Activated CD4-positive, alpha-beta memory T cell treated with anti-CD3 and anti-CD28 coated beads, Interleukin-2, amount 10 ng/mL, durations not matched to agents 7 days and 5 days (primary cell): ENCODE measurements at places on chromosomes 7 and 10. TPM values are rescaled to one million over a fixed set of nuclear protein-coding genes. Genes with fewer than 3 reads are reported as not detected.

DNA sequence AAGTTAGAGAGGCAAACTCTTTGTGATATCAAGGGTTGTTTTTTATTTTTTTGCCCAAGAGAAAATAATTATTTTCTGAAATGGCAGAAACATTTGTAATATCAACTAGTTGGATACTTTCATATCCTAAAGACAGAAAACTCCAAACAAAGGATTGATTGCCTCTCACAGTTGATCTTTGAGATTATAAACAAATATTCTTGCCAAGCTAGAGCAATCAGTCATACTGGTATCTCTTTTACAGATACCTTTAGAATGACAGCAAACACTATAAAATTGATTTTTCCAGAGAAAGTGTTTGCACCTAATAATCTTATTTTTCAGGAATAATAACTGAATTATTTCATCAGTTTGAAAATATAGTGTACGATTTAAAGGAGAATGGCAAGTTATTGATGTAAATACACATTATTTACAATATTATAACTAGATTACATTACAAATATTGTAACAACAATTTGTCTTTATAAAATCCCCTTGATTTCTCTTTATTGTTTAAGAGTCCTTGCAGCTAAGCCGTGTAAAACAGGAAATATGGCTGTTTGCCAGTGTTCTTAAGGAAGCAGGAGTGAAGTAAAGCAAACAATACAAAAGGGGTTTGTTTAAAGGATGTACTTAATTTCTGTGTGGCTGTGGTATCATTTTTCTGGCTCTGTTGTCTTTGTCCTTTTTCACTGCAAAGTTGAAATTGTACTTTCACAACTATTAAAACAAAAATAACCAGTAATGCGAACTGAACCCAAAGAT, 58.4 kb downstream of the MAPK8 start:
- H3K4me3 ChIP-seq: no peak overlapping the region
- no peaks in the 10 kb centered on the region for H3K36me3 ChIP-seq
- peaks cover 5% of the 10 kb centered on the region for H3K4me1 ChIP-seq
- no peaks in the 10 kb centered on the region for H3K27me3 ChIP-seq
- DNase-seq: no peak
- H3K27ac ChIP-seq: no peak overlapping the region

GRCh38 chr10:130711072-130711471, 574.9 kb downstream of the GLRX3 start:
- no peaks in the 10 kb centered on the region for H3K36me3 ChIP-seq
- no peak overlapping the region for H3K4me3 ChIP-seq
- H3K4me1 ChIP-seq: no peaks in the 10 kb centered on the region
- no peak overlapping the region for H3K27ac ChIP-seq
- H3K27me3 ChIP-seq: no peaks in the 10 kb centered on the region
- no peak for DNase-seq

DNA sequence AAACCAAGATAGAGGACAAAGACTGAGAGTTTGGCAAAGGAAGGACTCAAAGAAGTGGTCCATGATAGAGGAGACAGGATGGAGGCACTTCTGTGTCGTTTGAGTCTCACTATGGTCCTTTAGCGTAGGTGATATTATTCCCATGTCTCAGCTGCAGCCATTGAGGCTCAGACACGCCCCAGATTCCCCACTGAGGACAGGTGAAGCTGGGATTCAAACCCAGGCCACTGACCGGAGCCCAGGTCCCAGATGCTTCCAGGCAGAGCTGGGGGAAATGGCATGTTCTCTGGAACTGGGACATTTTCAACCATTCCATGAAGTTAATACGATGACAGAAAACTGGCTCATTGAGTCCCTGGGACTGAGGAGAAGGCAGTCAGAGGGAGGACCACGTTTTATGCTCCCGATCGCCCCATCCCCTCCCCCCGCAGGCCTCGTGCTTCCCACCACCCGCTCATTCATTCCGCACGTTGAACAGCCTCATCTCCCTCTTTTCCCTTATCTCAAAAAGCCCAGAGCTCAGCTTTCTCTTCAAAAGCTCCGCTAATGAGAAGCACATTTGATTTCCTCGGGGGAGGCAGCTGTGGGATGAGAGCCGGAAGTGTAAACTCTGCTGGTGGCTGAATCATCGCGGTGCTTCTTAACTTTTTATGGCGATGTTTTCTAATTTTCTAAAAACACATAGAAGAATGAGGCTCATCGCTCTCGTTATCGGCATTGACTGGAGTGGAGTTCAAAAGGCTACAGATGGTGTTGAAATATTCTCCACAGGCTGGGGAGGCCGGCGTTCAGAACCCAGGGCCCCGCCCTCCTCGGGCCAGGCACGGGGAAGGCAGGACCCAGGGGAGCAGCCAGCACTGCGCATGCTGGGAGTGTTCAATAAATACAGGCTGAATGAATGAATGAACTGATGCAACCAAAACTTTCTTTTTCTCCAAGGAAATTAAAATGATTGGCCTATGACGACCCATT, 64.0 kb downstream of the OAT start:
- peak; percentile 31 for DNase-seq
- H3K27me3 ChIP-seq: peaks cover 7% of the 10 kb centered on the region
- H3K4me1 ChIP-seq: peaks cover 11% of the 10 kb centered on the region
- peak overlapping the region; percentile 54 for H3K27ac ChIP-seq
- H3K4me3 ChIP-seq: peak overlapping the region; percentile 72

Gene ATRNL1
- total RNA-seq: 0.55 TPM

Gene AMPH
- total RNA-seq: not detected
